ENCODE measurements at places on chromosomes 7 and 10.

DNA sequence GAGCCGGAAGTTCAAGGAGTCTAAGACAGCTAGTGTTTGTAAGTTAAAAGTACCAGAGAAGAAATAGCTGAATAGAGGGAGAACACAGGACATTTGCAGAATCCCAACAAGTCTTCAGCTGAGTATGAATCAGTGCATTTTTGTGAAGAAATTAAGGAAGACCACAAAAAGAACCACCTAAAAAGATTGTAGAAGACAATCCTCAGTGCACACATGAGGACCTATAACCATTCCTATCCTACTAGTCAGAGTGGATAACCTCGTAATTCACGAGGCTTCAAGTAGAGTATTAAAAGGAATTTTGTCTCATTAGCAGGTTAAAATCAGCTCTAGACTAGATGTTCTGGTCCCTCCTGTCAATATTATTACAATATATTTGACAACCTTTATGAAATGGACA is 295.4 kb upstream of the KAT6B start:
- H3K36me3 ChIP-seq: peaks cover 4% of the 10 kb centered on the region
- H3K27me3 ChIP-seq: no peaks in the 10 kb centered on the region

GRCh38 chr7:2095436-2095835 is 137.3 kb downstream of the MAD1L1 start:
- no peaks in the 10 kb centered on the region for H3K4me1 ChIP-seq
- no peak overlapping the region for H3K27ac ChIP-seq
- no peaks in the 10 kb centered on the region for H3K36me3 ChIP-seq
- DNase-seq: no peak
- H3K27me3 ChIP-seq: no peaks in the 10 kb centered on the region
- no peak overlapping the region for H3K4me3 ChIP-seq

- H3K27ac ChIP-seq: no peak overlapping the region
- no peaks in the 10 kb centered on the region for H3K36me3 ChIP-seq
- DNase-seq: no peak
- H3K4me1 ChIP-seq: no peaks in the 10 kb centered on the region
Observed at GRCh38 chr10:126459878-126460481, 71.7 kb upstream of the ADAM12 start.

GRCh38 chr7:2968176-2968575 is 75.5 kb downstream of the CARD11 start:
- no peaks in the 10 kb centered on the region for H3K27me3 ChIP-seq
- DNase-seq: no peak
- H3K4me3 ChIP-seq: no peak overlapping the region
- no peak overlapping the region for H3K27ac ChIP-seq

GRCh38 chr7:154862153-154862791 is 140.7 kb downstream of the PAXIP1 start:
- H3K27ac ChIP-seq: no peak overlapping the region
- H3K36me3 ChIP-seq: no peaks in the 10 kb centered on the region
- no peak overlapping the region for H3K4me3 ChIP-seq
- H3K4me1 ChIP-seq: no peaks in the 10 kb centered on the region
- DNase-seq: no peak

All from SJCRH30 (cell line).